ENCODE measurements at places on chromosomes 7 and 10.

DNA sequence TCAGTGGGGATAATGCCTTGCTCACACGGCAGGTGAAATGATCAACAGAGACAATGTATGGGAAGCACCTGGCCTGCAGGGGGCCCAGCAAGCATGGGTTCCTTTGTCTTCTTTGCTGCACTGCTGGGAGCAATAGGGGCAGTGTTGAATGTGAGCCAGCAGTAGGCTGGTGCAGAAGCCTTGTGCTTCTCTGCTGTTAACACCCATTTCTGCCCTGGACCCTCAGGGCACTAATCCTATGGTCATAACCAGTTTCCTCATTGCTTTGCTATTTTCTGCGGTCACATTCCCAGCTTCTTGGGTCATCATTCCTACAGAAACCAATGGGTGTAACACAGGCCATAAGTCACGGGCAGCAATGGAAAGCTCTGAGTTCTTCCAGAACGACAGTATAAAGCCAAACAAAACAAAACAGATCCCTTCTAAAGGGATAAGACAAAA is 10.9 kb upstream of the LGI1 start:
- DNase-seq = no peak

DNA sequence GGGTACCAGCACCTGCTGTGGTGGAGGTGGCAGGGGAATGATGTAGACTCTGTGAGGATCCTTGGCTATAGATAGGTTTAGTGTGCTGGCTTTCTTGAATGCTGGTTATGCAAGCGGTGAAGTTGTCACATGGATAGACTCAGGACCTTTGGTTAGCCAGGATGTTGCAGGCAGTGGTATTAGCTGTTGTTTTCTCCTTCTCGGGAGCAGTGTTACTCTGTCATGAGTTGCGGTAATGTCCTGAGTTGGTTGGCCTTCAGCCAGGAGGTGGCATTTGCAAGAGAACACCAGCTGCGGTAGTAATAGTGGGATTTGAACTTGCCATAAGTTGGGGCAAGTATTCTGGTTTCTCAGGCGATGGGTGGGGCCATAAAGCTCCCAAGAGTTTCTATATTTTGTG is 10.8 kb downstream of the AGK start:
- no peak for DNase-seq

GRCh38 chr7:73703757-73704639 is 15.5 kb downstream of the STX1A start:
- peak; percentile 90 for DNase-seq

DNA sequence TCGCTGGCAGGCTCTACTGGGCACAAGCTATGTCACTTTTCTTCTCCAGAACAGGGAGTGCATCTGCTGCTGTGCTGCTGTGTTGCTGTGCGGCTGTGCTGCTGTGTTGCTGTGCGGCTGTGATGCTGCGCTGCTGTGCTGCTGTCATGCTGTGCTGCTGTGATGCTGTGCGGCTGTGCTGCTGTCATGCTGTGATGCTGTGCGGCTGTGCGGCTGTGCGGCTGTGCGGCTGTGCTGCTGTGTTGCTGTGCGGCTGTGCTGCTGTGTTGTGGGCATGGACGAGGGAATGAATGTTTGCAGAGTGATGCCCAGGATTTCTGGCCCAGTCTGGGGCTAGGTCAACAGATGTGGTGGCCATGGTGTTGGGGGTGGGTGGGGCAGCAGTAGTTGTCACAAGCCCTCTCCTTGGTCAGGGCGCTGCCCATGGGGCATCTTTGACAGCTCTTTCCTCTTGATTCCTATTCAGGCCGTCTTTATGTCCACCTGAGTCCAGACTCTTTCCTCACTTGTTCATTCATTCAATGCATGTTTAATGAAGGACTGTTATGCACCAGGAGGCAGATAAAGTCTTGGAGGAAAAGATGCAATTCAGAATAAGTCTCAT is 55.6 kb downstream of the C10orf120 start:
- DNase-seq = no peak

GRCh38 chr7:155311826-155312537 is 14.3 kb downstream of the INSIG1 start:
- no peak for DNase-seq

GRCh38 chr7:2273866-2274265 is 31.8 kb downstream of the NUDT1 start:
- DNase-seq = no peak

DNA sequence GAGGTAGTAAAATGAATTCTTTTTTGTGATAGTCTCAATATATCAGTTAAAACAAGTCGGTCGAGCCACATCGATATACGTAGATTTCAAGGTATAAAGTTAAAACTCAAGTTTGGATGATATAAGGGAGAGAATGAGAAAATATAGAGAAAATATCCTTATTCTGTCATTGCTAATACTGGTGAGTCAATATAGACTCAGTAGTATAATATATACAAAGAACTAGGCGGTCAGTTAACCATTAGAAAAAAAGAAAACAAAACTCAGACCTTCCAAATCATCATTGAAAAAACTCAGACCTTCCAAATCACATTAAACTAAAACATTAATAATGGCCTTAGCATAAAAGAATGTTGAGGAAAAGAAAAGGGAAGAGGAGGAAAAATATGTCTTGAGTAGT is 817.1 kb upstream of the IGFBP3 start:
- DNase-seq = no peak

- no peak for DNase-seq
Measured at GRCh38 chr7:644381-645305, 81.9 kb upstream of the DNAAF5 start.

GRCh38 chr10:84140036-84140379 is 699 bp downstream of the GHITM start:
- DNase-seq = no peak

- peak; percentile 90 for DNase-seq
Measured at GRCh38 chr7:31883761-31884164, 186.4 kb downstream of the PDE1C start.

DNA sequence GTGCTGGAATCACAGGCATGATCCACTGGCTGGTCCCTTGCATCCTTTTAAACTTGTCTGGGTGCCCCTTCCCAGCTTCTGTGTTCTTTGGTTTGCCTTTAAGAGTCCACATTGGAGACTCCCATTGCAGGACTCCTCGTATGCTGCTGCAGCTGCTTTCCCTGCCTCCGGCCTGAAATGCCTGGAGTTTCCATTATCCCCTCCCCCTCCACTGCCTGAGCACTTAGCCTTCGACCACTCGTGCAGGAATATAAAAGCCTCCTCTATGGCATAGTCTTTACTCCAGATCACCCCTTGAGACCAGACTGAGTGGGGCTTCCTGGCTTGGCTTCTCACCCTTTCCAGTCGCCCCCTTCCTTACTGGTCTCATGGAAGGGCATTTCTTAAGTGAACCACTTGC is 80.2 kb downstream of the RHOBTB1 start:
- DNase-seq = no peak

All from posterior cingulate gyrus (tissue), 11 donors.